ENCODE measurements at places on chromosomes 7 and 10.

- DNase-seq = no peak
Measured at GRCh38 chr7:135811506-135811905, 62.9 kb upstream of the FAM180A start.

- no peak for DNase-seq
Measured at GRCh38 chr7:134527979-134528371, 608 bp downstream of the AKR1B10 start.

DNA sequence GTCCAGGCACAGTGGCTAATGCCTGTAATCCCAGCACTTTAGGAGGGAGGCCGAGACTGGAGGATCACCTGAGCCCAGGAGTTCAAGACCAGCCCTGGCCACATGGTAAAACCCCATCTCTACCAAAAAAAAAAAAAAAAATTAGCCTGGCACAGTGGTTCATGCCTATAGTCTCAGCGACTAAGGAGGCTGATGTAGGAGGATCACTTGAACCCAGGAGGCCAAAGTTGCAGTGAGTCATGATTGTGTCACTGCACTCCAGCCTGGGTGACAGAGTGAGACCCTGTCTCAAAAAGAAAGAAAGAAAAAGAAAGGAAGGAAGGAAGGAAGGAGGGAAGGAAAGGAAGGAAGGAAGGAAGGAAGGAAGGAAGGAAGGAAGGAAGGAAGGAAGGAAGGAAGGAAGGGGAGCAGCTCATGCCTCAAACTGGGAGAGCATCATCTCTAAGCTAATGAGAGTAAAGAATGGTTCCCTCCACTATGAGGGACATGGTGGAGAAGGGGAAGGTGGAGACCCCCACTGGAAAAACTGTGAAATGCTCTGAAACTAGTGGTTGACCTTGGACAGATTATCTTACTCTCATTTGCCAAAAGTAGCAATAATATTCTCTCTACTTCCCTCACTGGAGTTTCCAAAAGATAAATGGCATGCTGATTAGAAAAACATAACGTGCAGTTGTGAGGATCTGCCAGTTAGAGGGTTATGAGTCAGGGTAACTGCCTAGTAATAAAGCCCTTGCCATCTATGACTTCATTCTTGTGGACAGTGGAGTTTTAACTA lies 16.8 kb downstream of the GIMAP5 start:
- peak; percentile 54 for DNase-seq

DNA sequence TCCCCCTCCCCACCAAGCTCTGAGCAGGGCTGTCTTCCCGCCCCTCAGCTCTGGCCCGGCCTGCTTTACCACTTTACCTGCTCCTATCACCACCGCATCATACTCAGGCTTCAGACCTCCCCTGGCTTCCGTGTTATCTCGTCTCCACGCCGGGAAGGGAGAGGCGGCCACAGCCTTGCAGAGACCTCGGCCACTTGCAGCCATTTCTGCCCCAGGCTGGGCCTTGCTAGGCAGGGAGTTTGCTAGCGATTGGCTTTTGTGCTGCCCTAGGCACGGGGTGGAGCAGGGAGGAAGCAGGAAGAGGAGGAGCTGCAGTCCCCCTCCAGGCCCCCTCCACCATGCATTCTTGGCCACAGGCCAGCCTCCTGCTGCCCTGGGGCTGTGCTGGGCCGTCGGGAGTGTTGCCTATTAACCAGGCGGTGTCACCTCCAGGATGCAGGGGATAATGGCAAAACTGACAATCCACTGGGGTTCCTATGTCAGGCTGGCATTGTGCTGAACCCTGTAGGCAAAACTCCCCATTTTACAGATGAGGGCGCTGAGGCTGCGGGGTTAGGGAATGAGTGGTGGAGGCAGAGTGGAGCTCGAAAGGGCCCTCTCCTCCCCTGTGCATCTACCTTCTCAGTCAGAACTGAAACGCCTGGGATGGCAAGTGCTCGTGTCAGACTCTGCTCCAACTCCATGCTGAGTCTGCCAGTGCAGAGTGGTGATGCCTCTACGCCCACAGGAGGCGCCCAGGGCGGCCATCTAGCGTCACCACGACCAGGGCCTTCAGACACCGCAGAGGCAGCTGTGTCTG lies at the start of gene PYROXD2:
Gene PYROXD2, minus strand, starts transcription at position 251 of the 799 bp plus-strand sequence. Its CDS starts 47 bp downstream, at position 204.
- peak; percentile 72 for DNase-seq

- no peak for DNase-seq
Measured at GRCh38 chr7:2602406-2603043, 29.3 kb upstream of the TTYH3 start.

All from activated CD4-positive, alpha-beta memory T cell treated with anti-CD3 and anti-CD28 coated beads for 36 hours (primary cell).